Nephron progenitor cell (in vitro differentiated cells): ENCODE measurements at places on chromosomes 7 and 10.

DNA sequence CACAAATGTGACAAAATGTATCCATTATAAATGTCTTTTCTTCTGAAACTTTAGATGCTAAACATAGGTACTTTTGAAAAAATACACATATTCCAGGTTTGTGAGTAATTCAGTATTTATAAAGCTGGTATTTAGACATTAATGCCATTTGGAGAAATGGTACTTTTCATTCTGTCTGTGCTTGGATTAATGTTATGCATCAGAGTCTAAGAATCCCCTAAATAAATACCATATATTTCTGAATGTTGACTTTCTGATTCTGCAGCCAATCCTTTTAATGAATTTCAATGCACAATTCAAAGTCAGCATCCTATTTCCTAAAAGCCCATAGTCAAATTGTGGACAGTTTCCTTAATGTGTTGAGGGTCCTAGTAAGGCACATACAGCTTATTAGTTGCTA lies 145.0 kb downstream of the DKK1 start:
- DNase-seq = no peak

DNA sequence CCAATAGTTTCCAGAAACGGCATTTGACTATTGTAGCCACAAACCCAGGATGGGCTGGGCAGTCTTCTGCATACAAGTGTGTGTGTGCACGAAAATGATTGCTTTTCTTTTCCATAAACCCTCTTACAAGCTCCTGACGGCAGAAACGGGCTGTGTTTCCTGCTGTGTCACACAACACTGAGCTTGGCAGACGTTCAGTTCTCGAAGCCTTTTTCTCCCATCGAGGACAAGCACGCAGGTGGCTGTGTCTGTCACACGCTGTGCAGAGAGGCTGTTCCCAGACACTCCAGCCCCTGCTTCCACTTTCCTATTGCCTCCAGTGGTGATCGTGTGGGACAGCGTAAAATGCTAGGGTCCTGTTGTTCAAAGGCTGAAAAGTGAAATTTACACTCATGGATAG lies 32.1 kb downstream of the RBAK start:
- no peak for DNase-seq

DNA sequence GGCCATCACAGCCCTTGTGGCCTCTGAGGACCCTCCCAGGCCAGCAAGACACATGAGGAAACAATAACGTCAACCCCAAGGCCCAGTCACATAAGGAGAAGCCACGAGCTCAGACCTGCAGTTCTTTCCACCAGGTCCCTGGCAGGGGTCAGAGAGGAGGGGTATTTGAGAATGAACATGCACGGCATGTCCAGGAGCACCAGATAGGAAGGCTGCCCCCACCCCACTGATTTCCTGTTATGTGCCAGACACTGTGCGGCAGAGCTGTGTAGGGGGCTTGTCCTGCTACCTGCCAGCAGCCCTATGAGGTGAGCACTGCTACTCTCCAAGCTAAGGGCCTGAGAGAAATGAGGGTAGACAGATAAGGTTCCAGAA lies 40.7 kb upstream of the ZMIZ1 start:
- no peak for DNase-seq

GRCh38 chr7:113628948-113629847 lies 289.6 kb downstream of the PPP1R3A start:
- no peak for DNase-seq

DNA sequence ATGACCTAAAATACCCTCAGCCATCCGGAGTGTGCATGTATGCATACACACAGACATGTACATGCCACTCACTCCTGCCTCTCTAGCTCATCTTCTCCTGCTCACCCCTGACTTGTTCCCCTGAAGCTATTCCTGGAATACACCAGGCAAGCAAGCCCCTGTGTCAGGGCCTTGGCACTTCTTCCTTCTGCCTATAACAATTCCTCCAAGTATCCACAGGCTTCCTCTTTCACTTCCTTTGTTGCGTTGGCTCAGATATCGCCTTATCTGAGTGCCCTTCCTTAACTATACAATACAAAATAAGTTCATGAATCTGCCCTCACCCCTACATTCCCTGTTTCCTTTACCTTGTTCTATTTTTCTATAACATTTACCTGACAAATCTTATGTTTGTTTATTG lies 88.8 kb downstream of the NOD1 start:
- DNase-seq = no peak

DNA sequence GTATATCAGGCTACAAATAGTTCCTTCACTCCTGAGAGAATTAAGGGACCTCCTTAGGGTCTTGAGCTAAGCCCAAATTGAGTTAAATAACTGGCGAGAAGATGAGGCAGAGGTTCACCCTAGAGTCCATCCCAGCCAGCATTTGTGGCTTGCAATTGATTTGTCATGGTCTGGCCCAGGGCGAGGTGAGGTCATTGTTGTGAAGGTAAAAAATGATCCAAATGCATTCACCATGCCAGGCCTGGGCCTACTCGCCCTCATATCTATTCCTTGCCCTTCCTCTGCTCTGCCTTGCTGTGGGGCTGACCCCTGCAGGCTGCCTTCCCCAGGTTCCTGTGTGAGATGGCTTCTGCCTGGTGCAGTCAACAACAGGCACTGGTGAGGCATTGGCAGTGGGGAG lies 207.2 kb downstream of the ZNF365 start:
- no peak for DNase-seq

DNA sequence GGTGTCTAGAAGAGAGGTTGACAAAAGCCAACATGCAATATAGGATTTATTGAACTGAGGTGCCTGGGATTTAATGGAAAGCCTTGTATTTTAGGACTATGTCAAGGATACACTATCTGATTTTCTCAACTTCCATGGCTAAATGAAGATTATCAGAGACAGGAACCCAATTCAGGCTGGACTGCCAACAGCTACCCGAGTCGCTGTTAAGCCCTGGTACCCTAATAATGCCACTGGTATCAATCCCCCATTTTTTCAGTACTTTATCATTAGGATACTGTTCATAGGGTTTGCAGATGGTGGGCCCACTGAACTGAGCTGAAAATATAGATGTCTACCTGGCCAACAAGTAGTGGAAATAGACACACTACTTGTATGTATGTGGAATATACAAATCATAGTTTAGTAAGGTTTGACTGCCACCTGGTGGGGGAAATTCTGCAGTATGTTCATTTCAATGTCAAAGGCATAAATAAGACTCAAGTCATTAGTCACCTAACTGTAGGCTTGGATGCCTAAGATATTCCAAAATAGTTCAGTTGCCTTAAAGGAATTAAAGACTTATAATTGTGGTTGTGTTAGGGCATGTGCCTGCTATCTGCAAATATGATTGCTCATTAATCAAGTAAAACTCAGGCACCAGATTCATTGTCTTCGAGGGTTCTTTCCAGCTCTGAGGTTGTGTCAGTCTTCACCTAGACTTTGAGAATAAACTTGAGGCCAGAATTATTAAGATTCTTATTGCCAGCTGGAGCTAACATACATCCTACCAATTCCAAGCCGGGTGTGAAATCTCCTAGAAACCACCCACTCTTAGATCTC lies 34.1 kb upstream of the NOBOX start:
- DNase-seq = peak; percentile 71

- DNase-seq = no peak
Measured at GRCh38 chr10:43843321-43844101, 194.8 kb upstream of the ZNF32 start.
